ENCODE measurements at places on chromosomes 7 and 10.

- DNase-seq: no peak
These were observed 7.6 kb downstream of the ZFYVE27 start for GRCh38 chr10:97744405-97745035.

DNA sequence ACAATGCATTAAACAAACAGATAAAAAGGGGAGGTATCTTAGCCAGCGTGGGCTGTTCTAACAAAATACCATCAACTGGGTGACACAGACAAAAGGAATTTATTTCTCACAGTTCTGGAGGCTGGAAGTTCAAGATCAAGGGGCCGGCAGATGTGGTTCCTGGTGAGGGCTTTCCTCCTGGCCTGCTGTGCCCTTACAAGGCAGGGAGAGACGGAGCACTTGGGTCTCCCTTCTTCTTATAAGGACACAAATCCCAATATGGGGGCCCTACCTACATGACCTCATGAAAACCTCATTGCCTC is 281.6 kb upstream of the KLF14 start:
- no peak for DNase-seq

- DNase-seq: no peak
These were observed 10.9 kb upstream of the KCNMA1 start for GRCh38 chr10:77648472-77648871.

DNA sequence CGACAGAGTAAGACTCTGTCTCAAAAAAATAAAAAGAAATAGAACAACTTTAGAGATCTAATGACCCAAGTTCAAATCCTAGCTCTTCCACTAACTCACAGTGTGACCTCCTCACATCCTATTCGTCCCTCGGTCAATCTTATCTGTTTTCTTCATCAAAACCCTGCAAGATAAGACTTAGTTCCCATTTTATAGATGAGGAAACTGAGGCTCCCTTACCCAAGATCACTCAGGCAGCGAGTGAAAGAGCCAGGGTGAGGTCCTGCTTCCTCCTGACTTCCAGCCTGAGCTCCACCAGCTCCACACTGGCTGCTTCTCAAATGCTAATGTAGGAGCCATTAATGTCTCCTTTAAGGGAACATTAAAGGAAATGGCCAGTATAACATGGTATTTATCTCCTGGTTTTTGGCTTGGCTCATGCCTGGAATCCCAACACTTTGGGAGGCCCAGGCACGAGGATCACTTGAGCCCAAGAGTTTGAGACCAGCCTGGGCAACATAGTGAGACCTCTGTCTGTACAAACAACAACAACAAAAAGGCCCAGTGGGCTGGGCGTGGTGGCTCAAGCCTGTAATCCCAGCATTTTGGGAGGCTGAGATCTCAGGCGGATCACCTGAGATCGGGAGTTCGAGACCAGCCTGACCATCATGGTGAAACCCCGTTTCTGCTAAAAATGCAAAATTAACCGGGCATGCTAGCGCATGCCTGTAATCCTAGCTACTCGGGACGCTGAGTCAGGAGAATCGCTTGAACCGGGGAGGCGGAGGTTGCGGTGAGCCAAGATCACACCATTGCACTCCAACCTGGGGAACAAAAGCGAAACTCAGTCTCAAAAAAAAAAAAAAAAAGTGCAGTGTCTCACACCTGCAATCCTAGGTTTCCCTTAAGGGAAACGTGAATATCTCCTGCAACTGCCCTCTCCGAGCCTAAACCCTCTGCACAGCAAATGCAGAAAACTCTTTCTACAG is 3.4 kb upstream of the RHBDD2 start:
- no peak for DNase-seq

GRCh38 chr10:11144626-11145494 is 127.2 kb downstream of the CELF2 start:
- DNase-seq: no peak

DNA sequence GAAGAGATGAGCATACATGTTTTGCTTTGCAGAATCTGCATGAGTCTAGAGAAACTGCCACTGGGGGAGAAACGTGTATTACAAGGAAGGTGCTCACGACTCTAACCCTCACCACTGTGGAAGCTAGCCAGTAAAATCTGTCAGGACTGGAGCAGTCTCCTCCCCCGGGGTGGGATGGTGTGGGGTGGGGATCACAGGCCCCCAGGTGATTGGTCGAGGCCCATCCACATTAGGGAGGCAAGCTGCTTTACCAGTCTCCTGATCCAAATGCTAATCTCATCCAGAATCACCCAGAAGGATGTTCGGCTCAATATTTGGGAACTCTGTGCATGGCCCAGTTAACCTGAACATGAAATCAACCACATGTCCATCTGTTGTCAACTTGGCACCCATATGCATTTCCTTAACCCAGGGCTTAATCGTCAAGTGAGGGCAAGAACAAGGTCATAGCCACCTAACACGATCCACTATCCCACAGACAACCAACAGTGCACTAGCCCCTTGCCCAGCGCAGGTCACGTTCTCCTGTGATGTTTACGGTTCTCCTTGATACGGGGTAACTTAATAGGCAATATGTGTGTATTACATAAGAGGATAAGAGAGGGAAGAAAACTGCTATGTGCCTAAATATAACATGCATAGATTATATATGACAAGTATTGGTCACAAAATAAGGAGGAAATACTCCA is 40.8 kb downstream of the DNAJB6 start:
- no peak for DNase-seq

- DNase-seq: no peak
These were observed 361.5 kb downstream of the FRMD4A start for GRCh38 chr10:13969118-13969791.

- DNase-seq: no peak
These were observed 703.4 kb upstream of the ANKRD30A start for GRCh38 chr10:36421992-36422391.

DNA sequence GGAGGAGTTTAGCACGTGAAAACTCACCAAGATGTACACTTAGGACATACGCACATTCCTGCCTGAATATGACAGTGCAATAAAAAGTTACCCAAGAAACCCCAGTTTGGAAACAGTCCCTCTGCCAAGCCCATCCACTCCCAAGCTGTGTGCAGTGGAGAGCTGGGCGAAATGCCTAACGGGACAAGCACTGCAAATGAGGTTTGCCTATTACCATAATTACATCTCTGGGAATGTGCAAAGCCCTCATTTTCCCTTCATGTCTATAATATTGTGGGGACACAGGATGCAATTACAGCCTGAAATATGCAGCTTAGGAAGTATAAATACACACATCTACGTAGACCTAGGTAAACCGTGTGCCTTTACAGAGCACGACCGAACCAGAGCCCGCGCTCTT is 117.5 kb downstream of the PLXNA4 start:
- no peak for DNase-seq

Measured in left forelimb (tissue), 1 donor.